NCI-H446 (cell line): ENCODE measurements at places on chromosomes 3 and 15.

- DNase-seq: no peak
Measured at GRCh38 chr3:101989578-101990200, 140.4 kb downstream of the NFKBIZ start.

DNA sequence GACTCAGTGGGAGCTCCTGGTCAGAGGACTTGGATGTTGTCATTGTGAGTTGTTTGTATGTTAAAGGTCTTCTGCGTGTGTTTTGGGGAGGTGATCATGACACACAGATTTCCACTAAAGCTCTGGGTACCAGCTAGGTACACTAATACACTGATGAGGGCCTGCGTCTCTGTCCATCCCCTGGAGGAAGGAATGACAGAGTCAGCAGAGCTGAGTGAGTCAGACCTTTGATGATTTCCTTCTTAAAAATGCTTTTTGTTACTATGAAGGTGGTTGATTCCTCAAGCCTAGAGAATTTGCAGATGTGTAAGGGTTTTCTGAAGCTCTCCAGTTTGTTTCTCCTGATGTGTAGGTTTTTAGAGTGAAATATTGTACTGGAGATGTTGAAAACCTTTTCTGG, 424.1 kb upstream of the TPM1 start:
- no peak for DNase-seq

DNA sequence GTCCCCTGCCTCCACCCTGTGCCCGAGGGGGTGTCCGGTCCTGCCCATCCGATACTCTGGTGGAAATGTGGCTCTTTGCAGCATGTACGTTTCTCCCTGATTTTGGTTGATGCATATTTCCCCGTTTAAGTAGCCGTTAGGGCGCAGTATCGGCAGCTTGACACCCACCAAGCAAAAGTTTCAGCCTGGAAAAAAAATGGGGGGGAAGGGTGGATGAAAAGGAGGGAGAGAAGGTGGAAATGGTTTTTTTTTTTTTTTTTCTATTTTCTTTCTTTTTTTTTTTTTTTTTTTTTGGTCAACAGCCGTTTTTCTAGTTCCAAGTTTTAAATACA, 1.3 kb downstream of the RAP2B start:
- no peak for DNase-seq

DNA sequence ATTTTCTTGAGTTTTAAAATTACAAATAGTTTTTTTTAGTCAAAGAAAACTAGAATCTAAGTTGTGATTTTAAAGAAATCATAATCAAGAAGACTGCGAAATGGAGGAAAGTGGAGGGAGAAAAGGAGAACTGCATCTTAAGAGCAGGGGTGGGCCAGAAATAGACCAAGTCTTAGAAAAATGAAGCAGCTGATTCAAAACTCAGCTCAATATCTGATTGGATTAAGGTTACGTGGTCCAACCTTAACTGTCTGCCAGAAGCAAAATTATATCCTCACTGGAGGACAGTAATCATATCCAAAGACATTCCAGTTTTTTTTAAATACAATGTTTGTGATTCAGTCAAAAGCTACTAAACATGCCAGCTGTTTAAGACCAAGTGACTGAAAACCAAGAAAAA, 41.4 kb downstream of the CHSY1 start:
- DNase-seq: no peak

DNA sequence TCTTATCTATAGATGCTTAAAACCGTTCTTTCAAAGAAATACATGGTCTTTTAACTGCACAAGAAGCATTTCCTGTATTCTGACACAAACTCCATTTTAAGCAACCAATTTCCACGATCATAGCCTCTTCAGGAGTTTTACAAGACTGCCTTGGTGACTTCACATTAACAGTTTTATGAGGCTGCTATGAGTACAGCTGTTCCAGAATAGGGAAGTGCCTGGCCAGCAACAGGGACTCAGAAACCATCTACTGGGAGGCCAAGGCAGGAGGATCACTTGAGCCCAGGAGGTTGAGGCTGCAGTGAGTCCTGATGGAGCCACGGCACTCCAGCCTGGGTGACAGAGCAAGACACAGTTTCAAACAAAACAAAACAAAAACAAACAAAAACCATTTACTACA, 78.4 kb downstream of the B3GNT5 start:
- no peak for DNase-seq
